ENCODE measurements at places on chromosomes 5 and 9. TPM values are rescaled to one million over a fixed set of nuclear protein-coding genes. Genes with fewer than 3 reads are reported as not detected.

The FGFR4 gene
- 0.64 TPM for total RNA-seq

The C9orf153 gene
- total RNA-seq: 0.12 TPM

The HEXB gene
- 71.4 TPM for total RNA-seq

The TAF1L gene
- total RNA-seq: not detected

The ZNF484 gene
- 13.0 TPM for total RNA-seq

The GLDC gene
- total RNA-seq: 0.50 TPM

The ZNF883 gene
- total RNA-seq: 0.42 TPM

The OLFM1 gene
- not detected for total RNA-seq

The HAVCR1 gene
- total RNA-seq: 2.0 TPM

DNA sequence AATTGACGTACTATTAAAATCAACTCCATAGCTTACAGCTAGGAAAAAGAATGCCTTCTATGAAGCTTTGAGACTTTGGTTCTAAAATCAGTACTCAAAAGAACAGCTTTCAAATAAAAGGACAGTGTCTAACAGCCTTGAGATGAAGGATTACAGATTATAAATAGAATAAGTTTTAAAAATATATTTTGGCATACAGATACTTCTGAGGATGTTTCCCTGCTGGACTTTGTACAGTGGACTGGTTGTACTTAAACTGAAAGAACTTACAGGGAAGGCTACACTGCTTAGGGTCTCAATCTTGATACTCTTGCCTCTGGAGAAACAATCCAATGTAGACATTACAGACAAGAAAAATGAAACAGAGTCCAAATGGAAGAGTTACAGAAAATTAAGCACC lies 452.7 kb downstream of the CETN3 start:
- no peak overlapping the region for H3K4me3 ChIP-seq
- no peaks in the 10 kb centered on the region for H3K4me1 ChIP-seq
- no peaks in the 10 kb centered on the region for H3K27me3 ChIP-seq
- H3K27ac ChIP-seq: no peak overlapping the region

DNA sequence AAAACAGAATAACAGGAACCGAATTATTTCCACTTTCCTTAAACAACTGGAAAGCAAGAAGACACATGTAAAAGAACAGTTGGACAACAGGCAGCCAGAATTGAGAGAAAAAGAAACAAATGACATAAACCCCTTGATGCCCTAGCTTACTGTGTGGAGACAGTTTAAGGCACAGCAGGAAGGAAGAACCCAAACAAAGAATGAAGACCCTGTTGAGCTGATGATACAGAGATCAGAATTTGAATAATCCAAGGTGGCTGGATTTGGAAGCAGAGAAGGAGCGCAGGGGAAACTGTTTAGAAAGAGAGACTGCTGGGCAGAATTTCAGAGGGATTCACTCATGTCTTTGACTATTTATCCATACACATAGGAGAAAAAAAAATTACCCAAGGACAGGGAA lies 316.3 kb upstream of the POU5F2 start:
- no peaks in the 10 kb centered on the region for H3K27me3 ChIP-seq
- H3K4me1 ChIP-seq: no peaks in the 10 kb centered on the region
- DNase-seq: no peak
- H3K27ac ChIP-seq: no peak overlapping the region

GRCh38 chr9:87558606-87559190 lies 61.0 kb downstream of the DAPK1 start:
- H3K27me3 ChIP-seq: no peaks in the 10 kb centered on the region
- DNase-seq: no peak
- H3K27ac ChIP-seq: no peak overlapping the region
- no peaks in the 10 kb centered on the region for H3K36me3 ChIP-seq
- no peak overlapping the region for H3K4me3 ChIP-seq
- H3K4me1 ChIP-seq: no peaks in the 10 kb centered on the region

GRCh38 chr5:121668635-121669034 lies 183.0 kb upstream of the FTMT start:
- no peaks in the 10 kb centered on the region for H3K4me1 ChIP-seq
- no peak overlapping the region for H3K27ac ChIP-seq
- no peak overlapping the region for H3K4me3 ChIP-seq
- no peak for DNase-seq
- H3K27me3 ChIP-seq: no peaks in the 10 kb centered on the region

- no peaks in the 10 kb centered on the region for H3K27me3 ChIP-seq
- no peaks in the 10 kb centered on the region for H3K36me3 ChIP-seq
- no peaks in the 10 kb centered on the region for H3K4me1 ChIP-seq
- H3K27ac ChIP-seq: no peak overlapping the region
- H3K4me3 ChIP-seq: no peak overlapping the region
These were observed 79.8 kb downstream of the NIPSNAP3B start for GRCh38 chr9:104843644-104844240.

- DNase-seq: no peak
- H3K27me3 ChIP-seq: no peaks in the 10 kb centered on the region
- H3K36me3 ChIP-seq: no peaks in the 10 kb centered on the region
- no peak overlapping the region for H3K27ac ChIP-seq
- H3K4me1 ChIP-seq: peaks cover 8% of the 10 kb centered on the region
These were observed 94.8 kb upstream of the JAK2 start for GRCh38 chr9:4890242-4890641.

- H3K4me1 ChIP-seq: no peaks in the 10 kb centered on the region
- peaks cover 3% of the 10 kb centered on the region for H3K27me3 ChIP-seq
- DNase-seq: no peak
- no peak overlapping the region for H3K4me3 ChIP-seq
These were observed 80.4 kb downstream of the TEK start for GRCh38 chr9:27189426-27189825.

DNA sequence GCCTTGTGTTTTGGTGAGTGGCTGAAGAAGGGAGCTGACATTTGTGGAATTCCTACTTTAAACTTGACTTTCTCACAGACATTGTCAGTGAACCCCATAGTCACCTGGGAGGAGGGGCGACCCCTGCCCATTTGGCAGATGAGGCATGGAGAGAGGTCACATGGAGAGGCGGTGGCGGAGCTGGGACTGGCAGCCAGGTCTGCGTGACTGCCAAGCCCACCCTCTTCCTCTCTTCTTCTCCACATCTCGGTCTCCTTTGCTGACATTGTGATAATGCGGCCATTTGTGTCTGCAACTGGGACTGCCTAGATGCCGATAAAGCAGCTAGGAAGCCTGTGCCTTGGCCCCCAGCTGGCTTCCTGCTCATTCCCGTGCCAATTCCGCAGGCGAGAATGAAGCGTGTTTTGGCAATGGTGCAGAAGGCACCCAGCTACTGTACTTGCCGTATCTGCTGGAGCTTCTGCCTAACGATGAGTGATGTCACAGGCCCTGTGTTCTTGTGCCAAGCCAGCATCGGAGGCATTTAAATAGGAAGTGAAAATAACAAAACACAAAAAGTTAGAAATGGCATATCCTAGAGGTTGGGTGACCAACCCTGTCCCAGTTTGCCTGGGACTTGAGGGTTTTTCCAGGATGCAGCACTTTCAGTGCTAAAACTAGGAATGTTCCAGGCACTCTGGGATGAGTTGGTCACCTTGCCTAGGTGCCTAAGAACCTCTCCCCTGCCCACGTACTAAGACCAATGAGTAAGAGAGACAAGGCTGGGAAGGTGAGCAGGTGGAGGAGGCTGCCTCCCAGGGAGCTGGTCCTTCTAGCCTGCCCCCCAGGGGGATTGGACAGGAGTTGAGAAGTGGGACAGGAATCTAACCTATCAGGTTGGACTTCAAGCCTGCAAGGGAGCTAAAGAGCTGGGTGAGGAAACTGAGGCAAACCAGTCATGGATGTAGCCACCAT lies 23.6 kb downstream of the OLFML2A start:
- no peaks in the 10 kb centered on the region for H3K4me1 ChIP-seq
- no peak for DNase-seq
- H3K27ac ChIP-seq: no peak overlapping the region
- no peaks in the 10 kb centered on the region for H3K36me3 ChIP-seq
